ENCODE measurements at places on chromosomes 5 and 9.

GRCh38 chr9:70496244-70496643 lies 81.8 kb upstream of the KLF9 start:
- no peak for ATAC-seq

- ATAC-seq: peak; percentile 97
Measured at GRCh38 chr5:159965031-159965837, 43.7 kb upstream of the TTC1 start.

- ATAC-seq: no peak
Measured at GRCh38 chr9:3954331-3955304, 345.2 kb downstream of the GLIS3 start.

- peak; percentile 46 for ATAC-seq
Measured at GRCh38 chr9:137619240-137620047, 639 bp downstream of the EHMT1 start.

DNA sequence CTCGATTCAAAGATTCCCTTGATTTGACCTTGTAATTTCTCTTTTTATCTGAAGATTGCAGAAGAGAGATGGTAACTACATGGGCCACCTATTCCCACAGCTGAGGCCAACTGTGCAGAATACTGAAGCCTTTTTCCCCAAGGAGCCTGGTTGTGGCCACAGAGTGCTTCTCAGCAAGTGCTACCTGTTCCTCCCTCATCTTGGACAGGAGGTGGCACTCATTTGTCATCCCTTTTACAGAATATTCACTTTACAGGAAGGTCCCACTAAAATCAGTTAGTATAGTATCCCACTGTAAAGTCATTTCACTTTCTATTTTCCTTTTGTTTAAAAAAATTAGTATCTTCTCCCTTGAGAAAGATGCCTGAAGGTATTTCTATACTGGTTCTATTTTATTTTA lies 346.4 kb downstream of the ARL15 start:
- no peak for ATAC-seq

GRCh38 chr5:92559781-92560180 lies 1021.2 kb downstream of the NR2F1-AS1 start:
- no peak for ATAC-seq
